ENCODE measurements at places on chromosomes 6 and 20. TPM values are rescaled to one million over a fixed set of nuclear protein-coding genes. Genes with fewer than 3 reads are reported as not detected.

TSBP1 gene
- not detected for total RNA-seq

DNA sequence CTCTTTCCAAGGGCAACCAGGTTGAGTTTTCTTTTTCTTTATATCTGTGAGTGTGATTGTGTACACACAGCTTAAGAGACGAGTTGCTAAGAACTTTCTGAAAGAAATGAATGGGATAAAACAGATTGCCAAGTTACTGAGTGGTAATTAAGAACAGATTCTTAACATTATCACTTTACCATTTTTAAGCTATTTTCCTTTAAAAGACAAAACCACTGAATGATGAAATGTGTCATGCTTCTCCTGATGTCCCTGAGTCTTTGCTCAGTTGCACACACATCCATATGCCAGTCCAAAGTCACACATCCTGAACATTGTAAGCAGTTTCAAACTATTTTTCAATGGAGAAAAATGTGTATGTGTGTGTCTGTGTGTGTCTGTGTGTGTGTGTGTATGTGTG lies 5.5 kb upstream of the DAAM2 start:
- DNase-seq, result no peak

RAMACL gene
- not detected for total RNA-seq

DNA sequence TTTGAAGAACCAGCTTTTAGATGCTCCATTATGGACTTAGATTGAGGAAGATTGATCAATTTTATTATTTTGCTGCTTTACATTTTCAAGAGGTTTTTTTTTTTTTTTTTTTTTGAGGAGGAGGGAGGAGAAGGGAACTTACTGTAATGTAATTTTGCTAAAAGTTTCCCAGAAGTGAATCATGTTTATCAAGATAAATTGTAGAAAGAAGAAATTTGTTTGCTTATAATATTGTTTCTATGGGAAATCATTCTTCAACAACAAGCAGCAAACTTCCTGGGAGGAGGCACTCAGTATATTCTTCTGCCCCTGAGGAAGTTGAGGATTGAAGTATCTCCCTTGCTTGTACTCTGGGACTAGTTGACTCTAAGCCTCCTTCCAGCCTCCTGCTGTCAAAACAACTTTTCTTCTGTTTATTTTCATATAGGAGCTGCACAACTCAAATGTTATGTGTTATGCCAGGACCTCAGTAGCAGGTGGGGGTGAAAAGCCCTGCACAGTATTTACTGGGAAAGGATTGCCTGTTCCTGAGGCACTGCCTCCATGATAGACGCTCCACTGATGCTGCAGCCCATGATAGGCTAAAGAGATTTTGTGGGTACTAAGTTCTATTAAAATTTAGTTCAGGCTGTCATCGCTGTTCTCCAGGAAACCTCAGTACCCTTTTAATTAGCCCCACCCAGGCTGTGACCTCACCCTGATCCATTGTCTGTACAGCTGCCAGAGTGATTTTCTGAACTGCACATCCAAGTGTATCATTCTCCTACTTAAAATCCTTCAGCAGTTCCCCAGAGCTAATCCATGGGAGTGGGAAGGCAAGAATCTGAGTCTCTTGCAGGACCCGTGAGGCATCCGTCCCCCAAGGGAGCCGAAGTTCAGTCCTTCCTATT lies 51.9 kb downstream of the CARMIL1 start:
- DNase-seq, result peak; percentile 44

DNA sequence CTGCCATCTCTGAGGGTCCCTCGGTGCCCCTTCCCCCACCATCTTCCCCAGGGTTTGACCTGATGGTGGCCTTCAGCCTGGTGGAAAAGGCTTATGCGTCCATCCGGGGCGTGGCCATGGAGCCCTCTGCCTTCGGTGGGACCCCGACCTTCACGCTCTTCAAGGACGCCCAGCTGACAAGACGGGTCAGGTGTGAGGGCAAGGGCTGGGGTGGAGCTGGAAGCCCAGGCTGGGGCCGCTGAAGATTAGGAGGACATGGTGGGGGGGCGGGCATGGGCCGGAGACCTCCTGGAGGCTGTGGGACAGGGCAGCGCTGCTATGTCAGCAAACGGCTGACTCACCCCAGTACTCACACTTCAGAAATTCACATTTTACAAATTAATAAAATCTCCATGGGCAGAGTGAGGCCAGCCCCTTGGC lies 23.5 kb downstream of the COL20A1 start:
- no peak for DNase-seq

- no peak for DNase-seq
These were observed 9.6 kb upstream of the CPNE5 start for GRCh38 chr6:36848658-36849441.

LRRC73 gene
- total RNA-seq, result 1.6 TPM

- DNase-seq, result peak; percentile 79
These were observed 36.9 kb upstream of the TRAF3IP2 start for GRCh38 chr6:111642463-111643158.

DNA sequence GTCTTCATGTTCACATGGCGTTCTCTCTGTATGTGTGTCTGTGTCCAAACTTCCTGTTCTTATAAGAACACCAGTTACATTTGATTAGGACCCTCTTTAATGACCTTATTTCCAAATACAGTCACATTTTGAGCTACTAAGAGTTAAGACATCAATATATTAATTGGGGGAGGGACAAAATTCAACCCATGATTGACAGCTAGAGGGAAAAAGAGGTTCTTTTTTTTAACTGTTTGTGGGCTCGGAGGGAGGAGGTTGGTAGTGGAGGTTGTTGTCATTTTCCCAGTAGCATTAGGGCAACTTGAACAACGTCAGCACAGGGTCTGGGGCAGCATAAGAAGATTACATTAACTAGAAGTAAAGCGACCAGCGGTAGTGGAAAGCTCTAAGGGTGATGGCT lies 2.3 kb upstream of the GMDS start:
- no peak for DNase-seq

DNA sequence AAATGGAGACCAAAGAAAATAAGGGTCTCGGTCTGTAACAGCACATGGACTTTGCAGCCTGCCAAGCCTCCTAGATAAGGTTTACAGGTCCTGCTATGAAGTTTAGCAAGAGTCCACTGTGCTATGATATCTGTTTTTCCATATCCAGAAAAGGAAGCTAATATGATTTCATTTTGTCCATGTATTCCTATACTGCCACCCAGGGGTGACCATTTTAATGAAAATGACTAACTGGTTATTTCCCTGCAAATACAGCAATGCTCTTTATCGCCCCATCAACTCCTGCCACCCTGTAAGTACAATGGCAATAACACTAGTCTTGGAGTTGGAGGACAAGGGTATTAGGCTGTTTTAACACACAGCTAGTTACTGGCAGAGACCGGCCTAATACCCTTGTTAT lies 115.2 kb upstream of the GLP1R start:
- DNase-seq, result peak; percentile 57

DNA sequence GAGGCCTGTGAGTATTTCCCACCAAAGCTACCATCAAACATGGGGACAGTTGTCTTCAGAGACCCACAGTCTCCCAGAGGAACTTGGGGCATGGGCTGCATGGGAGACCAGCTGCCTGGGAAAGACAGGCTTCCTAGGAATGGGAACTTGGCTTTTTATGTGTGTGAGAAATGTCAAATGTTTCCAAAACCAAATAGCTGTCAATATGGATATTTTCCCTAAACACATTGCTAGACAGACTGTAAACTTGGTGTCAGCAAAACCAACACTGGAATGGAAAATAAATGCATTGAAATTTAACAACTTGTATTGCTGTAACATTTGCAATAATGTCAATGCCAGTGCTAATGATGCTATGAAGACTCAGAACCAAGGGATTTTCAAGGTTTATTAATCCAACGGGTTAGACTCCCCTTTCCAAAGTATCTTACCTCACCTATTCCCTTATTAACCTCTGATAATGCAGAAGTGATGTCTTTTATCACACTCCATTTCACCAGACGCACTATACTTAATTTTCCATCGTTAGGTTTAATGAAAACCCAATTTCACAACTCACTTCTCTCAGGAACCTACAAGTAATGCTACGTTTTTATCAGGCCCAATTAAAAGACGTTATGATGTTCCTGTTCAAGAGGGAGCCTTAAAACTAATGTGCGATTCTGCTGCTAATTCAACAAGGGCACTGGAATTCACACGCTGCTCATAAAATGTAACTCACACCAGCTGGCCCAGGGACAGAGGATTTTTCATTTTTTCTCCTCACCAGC lies 546.1 kb upstream of the CHD6 start:
- no peak for DNase-seq

DNA sequence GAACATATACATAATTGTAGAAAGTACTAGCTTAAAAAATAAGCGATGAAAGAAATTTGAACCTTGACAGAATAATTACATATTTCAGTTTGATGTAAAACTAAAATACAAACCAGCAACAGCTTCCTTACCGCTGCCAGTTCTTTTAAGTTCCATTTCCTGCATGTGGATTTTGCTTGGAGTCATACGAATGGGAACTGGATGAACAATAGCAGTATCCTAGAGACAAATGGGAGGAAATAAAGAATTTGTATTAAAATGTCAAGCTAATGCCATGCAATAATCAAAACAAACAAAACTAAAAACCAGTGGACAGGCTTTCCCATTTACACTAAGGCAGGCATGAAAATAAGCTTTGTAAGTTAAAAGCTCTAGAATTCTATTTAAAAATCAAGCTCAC lies 67.1 kb downstream of the REPS1 start:
- no peak for DNase-seq

TCP11 gene
- total RNA-seq, result not detected

HIVEP1 gene
- total RNA-seq, result 6.7 TPM

NHLRC1 gene
- 4.1 TPM for total RNA-seq

DNA sequence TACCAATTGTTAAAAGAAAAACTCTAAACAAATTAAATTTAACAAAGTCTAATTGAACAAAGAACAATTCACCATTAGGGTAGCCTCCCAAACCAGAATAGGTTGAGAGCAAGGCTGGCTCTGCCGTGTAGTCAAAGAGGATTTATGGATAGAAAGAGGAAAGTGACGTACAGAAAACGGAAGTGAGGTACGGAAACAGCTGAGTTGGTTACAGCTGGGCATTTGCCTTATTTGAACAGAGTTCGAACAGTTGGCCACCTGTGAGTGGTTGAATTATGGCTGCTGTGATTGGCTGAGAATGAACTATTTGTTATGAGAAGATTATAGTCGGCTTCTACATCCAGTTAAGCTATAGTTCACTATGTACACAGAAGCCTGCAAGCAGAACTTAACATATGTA lies 18.5 kb upstream of the ISM1 start:
- no peak for DNase-seq

- no peak for DNase-seq
These were observed 52.2 kb upstream of the EMILIN3 start for GRCh38 chr20:41418739-41419293.

SCRT2 gene
- not detected for total RNA-seq

DNA sequence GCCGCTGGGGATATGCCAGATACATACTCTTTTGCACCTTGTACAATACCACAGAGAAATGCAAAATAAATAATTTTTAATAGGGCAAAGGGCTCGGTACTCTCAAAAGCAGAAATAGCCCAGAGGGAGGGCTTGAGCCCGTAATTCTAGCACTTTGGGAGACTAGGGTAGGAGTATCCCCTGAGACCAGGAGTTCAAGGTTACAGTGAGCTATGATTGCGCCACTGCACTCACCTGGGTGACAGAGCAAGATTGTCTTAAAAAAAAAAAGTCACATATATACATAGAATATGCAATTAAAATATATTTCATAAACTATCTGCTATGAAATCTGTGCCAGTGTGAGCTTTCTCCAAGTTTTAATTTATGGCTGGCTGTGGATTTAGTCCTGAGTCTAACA lies 818 bp upstream of the TRMT11 start:
- no peak for DNase-seq

DNA sequence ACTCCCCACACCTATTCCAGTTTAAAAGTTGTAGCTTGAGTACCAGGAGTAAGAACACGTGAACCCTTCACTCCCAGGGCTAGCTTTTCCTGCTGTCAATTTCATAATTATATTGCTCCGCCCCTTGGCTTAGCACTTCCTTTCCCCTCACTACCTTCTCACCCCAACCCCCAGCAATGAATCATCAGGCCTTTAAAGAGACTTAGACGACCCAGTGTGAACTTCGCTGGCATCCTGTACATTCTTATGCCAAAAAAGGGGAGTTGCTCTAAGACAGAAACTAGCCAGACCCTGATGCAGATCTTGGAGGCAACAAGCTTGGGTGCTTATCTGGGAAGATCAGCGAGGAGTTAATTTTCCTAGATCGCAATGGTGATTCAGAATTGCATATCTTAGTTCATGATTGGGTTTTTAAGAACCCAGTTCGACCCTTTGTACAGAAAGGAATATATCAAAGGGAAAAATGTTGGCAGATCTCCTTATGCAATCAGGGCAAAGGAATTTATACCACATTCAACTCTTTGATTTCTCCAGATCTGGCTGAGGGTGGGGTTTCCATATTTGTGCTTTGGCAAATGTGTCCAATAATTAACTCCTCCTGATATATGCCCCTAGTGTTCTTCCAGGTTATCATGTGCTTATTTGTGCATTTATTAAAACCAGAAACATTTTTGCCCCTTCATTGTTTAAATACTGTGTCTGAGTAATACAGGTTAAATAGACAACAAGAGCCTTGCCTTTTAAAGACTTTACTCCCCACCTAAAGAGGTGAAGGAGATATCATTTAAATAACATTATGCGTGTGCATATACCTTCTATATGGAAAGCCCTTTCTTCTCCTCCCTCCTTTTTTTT lies 8.1 kb upstream of the ATXN1 start:
- peak; percentile 72 for DNase-seq

DNA sequence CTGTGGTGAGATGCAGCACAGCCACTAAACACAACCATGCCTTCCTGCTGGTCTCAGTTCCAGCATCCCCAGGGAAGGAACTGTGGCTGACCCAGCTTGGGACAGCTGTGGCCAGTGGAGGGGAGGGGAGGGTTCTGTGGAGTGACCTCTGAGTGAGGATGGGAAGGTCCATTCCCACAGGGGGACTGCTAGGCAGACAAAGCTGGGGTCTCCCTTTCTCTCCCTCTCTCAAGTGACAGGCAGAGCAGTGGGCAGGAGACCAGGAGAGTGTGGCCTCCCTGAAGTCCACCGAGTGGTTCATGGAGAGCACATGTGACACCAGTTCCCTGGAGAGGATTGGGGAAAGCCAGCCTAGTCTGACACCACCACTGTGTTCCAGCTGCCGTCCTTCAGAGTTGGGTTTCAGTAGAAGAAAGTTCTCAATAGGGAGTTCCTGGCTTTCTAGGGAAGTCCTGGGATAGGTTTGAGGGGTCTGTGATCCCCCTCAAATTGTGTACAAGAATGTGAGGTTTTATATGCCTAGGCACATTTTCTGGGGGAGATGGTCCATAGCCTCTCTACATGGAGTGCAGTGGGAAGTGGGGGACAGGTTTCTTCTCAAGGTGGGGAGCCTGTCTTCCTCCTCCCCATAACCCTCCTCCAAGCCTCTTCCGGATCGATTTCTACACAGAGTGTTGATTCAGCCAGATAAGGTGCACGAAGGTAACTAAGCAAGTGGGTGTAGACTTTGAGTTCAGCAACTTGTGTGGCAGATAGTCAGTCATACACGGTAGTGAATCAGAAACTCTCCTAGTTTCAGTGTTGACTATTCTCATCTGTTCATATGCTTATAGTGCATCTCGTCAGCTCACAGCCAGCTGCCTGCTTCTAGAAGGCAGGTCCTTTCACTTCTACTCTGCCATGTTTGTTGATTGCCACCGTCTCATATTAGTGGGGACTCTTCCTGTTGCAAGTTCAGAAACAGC lies 18.9 kb downstream of the MANBAL start:
- DNase-seq, result peak; percentile 76

- DNase-seq, result no peak
These were observed 48.1 kb upstream of the NAA20 start for GRCh38 chr20:19969106-19969505.

- no peak for DNase-seq
These were observed 147.5 kb upstream of the TSHZ2 start for GRCh38 chr20:52824494-52825216.

RBBP8NL gene
- total RNA-seq, result 0.10 TPM

- DNase-seq, result peak; percentile 60
These were observed 29.0 kb downstream of the ARMC2 start for GRCh38 chr6:108877046-108877751.
